T1000 (cell line): ENCODE measurements at places on chromosomes 6 and 20.

DNA sequence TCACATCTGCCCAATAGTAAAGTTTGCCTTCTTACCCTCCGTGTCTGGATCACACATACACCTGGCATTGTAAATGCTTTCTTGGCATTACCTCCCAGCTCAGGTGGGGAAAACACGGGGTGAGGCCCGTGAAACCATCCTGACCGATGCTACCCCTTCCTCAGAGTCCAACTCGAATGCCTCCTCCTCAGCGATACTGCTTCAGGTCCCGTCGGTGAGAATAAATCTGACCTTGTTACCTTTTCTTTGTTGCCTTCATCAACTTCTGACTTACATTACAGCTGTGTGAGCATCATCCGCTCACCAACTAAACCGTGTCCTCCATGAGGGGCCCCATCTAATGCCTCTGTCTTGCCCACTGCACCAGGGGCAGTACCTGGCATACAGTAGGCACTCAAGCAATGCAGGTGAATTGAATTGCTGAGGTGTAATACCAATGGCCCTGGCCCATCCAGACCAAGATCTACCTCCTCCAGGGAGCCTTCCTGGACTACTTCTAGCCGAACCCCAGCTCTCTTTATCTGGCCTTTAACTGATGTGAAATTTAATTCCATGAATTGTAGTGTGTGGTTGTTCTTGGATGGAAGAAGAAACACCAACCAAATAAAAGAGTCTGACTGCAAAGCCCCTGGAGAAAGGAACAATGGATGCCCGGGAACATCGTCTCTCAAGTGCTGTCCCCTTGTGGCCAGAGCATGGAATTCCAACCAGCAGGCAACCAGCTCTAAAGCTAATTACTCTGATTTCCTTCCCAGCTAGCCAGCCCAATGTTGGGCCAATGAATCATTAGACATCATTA is 141.5 kb downstream of the ANKRD60 start:
- no peak for DNase-seq

DNA sequence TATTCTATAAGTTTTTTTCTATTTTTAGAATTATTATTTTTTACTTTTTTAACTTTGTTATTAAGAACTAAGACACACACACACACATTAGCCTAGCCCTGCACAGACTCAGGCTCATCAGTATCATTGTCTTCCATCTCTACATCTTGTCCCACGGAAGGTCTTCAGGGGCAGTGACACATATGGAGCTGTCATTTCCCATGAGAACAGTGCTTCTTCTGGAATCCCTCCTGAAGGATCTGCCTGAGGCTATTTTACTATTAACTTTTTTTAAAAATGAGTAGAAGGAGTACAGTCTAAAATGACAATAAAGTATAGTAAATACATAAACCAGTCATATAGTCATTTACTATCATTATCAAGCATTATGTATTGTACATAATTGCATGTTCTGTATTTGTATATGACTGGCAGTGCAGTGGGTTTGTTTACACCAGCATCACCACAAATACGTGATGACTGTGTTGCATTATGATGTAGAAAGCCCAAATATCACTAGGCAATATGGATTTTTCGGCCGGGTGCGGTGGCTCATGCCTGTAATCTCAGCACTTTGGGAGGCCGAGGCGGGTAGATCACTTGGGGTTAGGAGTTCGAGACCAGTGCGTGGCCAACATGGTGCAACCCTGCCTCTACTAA is 57.9 kb downstream of the HIVEP1 start:
- no peak for DNase-seq

GRCh38 chr6:98831057-98831958 is 3.1 kb upstream of the POU3F2 start:
- no peak for DNase-seq

GRCh38 chr6:61953851-61954250 is 332.2 kb downstream of the KHDRBS2 start:
- no peak for DNase-seq

GRCh38 chr20:21022925-21023324 is 83.2 kb downstream of the LINC00237 start:
- DNase-seq: no peak

- DNase-seq: no peak
Observed at GRCh38 chr6:152952866-152953509, 29.9 kb downstream of the FBXO5 start.

- no peak for DNase-seq
Observed at GRCh38 chr6:116714761-116715160, 33.8 kb downstream of the KPNA5 start.

- no peak for DNase-seq
Observed at GRCh38 chr6:123994168-123994567, 190.5 kb downstream of the NKAIN2 start.

GRCh38 chr6:133957780-133958242 is 4.8 kb downstream of the TBPL1 start:
- no peak for DNase-seq

GRCh38 chr20:41560970-41561369 is 57.2 kb downstream of the CHD6 start:
- no peak for DNase-seq

DNA sequence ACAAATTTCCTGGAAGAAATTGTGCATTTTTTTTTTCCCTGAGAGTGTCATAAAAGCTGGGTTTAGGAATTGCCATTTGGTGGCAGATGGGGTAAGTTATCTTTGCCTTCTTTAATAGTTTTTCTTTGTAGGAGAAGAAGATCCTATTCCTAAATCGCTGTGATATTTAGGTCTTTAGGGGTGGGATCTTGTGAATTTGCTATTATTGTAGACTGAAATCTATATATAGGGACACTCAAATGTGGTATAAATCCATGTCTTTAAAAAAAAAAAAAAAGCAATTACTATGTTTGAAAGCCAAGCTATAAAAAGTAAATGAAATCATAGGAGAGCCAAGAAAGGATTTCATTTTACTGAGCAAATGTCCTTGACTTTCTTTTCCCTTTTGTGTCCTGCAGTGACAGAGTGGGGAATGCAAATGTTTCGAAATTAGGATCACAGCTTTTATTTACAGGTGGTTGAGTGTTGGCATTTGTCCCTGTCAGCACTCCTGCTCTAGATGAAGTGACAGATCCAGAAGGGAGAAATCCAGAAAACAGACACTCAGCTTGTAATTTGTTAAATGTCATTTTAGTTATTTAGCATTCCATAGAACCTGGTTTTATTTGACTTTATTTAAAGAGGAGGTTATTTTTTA is 29.4 kb downstream of the TIAM2 start:
- no peak for DNase-seq

DNA sequence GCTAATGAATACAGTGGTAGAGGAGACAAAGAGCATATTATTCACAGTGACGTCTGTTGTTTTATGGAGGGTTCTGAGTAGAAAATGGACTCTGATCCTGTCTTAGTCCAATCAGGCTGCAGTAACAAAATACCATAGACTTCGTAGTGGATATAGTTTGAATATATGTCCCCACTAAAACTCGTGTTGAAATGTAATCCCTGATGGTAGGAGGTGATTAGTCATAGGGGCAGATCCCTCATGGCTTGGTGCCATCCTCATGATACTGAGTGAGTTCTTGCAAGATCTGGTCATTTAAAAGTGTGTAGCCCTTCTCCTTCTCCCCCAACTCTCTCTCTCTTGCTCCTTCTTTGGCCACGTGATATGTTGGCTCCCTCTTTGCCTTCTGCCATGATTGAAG is 82.5 kb downstream of the CD83 start:
- DNase-seq: no peak

DNA sequence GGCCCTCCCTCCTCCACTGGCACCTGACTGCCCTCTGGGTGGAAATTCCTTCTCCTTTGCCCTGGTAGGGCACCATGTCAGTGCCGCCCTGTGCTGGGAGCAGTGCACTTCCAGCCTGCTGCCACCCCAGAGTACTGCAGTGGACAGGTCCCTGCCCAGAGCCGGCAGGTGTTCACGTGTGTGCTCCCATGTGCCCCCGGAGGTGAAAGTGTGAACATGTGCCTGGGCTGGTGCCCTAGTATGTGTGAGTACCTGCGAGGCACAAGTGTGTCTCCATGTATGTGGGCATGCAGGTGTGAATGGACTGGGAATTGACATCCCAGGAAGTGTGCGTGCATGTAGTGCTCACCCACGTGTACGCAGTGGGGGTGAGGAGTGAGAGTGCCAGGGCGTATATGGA is 29.4 kb downstream of the SDCBP2 start:
- DNase-seq: no peak

GRCh38 chr6:95117236-95117635 is 460.1 kb upstream of the MANEA start:
- DNase-seq: no peak

- no peak for DNase-seq
Observed at GRCh38 chr6:3388786-3389185, 68.1 kb downstream of the SLC22A23 start.

DNA sequence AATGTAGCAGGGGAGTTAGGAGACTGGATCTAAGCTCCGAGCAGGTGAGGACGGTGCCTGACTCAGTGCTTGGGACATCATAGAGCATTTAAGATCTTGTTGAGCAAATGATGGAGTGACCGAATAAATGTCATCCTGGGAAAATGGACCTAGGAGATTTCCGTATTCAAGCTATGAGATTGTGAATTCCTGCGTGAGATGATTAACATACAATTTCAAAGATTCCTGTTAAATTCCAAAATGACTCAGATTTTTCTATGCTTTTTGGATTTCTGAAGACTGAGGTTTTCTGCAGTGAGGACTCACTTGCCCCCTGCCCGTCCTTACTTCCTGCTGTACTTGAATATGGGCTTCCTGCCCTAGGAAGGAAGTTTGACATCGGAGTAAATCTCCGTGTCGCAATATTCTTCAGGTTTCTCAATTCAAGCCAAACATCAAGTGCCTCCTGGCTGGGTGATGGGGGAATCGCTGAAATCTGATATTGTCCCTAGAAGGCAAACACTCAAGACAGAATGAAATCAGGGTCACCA is 5.2 kb downstream of the SYTL3 start:
- no peak for DNase-seq

GRCh38 chr20:6058684-6059295 is 4.9 kb upstream of the LRRN4 start:
- no peak for DNase-seq

- no peak for DNase-seq
Observed at GRCh38 chr6:168941036-168941435, 312.6 kb downstream of the THBS2 start.

GRCh38 chr6:73377225-73377624 is 7.5 kb upstream of the OOEP start:
- DNase-seq: no peak

GRCh38 chr6:148620579-148621298 is 126.1 kb upstream of the UST start:
- no peak for DNase-seq

DNA sequence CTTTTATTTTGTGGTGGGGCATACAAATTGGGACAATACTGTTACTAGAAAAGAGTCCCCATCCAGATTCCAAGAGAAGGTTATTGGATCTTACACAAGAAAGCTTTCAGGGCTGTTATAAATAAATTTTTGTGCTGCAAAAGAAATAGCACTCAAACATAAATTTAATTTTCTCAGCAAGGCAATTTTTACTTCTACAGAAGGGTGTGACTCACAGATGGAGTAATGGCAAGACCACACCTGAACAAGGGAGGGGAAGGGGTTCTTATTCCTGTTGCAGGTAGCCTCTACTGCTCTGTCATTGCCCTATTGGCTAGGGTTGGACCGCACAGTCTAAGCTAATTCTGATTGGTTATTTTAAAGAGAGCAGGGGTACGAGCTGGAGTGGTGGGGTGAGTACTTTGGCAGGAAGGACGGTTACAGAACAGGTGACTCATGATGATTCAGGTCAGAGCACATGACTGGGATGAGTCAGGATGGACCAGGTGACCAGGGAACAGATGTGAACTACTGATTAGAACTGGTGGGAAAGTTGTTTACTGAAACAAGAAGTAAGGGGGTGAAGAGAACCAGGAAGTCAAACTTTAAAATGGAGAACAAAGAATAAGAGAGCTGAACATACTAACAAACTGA is 41.1 kb downstream of the CNR1 start:
- no peak for DNase-seq

- DNase-seq: no peak
Observed at GRCh38 chr6:74872754-74873476, 332.9 kb downstream of the COL12A1 start.

DNA sequence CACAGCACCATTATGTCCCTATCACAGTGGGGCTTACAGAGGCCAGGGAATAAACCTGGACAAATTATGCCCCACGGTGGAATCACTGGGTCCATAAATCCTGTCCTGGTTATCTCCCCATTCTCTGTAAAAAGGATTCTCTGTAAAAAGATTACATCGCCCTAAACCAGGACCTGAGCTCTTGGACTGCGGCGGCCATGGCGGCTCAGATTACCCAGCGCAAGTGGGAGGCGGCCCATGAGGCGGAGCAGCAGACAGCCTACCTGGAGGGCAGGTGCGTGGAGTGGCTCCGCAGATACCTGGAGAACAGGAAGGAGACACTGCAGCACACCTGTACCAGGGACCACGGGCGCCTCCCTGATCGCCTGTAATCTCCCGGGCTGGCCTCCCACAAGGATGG is 8.4 kb upstream of the HLA-A start:
- no peak for DNase-seq

DNA sequence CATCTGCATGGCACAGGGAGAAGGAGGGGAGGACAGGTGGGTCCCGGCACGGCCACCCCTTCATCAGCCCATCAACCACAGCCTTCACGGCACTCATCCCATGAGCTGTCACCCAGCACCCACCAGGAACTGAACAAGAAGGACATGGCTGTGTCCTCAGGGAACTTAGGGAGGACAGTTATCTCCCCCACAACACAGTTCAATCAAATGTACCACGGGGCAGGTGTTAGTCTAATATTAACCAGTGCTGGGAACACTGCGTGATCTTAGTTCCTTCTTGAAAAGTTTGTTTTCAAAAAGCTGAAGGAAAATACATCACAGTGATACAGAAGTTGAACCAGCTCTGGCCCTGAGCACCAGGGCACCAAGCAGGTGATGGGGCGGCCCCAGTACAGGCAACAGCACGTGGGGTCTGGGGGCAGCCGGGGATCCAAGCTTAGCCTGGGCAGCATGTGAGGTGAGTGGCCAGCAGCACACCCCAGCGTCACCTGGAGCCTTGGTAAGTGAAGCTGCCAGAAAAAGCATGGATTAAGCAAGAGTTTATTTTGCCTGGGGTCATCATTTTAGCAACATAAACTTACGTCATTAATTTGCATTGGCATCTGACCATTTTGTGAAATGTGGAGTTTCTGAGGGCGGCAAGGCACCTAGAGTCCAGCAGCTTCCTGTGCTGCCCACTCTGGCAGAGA is 35.5 kb upstream of the AFDN start:
- no peak for DNase-seq

GRCh38 chr20:37280403-37280802 is 9.1 kb upstream of the MANBAL start:
- DNase-seq: no peak

DNA sequence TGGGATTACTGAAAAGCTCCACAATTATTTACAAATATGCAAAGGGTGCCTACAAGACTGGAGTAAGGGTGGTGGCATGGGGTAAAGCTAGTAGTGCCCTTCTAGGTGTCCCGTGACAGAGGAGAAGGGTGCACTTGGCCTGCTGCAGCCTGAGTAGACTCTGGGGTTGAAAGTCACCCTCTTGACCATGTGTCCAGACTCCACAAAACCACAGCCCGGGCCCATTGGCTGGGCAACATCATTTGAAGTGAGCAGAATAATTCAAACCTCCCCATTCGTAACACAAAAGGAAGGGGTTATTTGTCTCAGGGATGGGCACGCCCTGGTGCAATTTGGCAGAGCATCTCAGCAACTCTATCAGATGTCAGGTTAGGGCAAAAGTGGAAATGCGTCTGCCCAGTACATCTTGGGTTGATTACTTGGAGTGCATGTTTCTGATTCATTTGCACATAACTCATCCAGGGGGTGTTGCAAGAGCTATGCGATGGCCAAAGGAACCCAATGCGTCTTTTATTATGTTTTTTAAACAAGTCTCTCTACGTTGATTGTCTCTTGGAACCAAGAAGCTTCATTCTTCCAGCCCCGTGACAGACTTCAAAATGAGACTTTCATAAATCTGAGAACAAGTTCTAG is 56.7 kb downstream of the ISM1 start:
- no peak for DNase-seq
